ENCODE measurements at places on chromosomes 3 and 15.

- no peak for DNase-seq
Observed at GRCh38 chr15:85704720-85705429, 89.8 kb downstream of the KLHL25 start.

- no peak for DNase-seq
Observed at GRCh38 chr3:164452707-164453106, 625.6 kb downstream of the SI start.

DNA sequence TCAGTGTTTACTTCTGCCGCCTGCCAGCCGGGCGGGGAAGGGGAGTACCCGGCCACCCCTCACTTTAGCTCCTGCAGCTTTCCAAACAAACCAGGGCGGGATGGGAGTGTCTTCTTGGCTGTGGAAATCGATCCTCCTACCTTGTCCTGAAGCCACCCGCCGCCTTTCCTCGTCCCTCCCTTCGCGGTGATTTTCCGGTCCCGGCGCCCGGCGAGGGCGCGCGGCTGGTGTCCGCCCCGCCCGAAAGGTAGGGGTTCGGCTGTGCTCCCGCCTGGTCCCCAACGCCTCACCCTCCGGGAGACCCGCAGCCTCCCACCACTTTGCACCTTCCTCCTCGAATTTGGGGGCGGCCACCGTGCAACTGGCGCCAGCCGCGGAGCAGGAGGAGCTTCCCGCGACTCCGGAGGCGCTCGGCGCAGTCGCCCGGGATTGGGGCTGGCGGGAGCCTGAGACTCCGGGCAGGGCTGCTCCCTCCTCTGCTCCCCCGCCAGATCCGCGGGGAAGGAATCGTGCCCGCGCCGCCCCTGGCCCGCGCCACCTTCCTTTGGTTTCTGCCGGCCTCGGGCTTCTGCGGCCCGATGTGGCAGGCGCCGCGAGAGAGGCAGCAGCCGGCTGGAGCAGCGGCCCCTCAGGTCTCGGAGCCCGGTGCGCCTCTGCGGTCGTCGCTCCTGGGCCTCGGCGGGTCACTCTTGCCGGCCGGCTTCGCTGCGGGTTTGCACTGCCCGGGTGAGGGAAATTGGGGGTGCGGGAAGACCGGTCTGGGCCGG, 30.7 kb upstream of the ST3GAL6 start:
- DNase-seq: no peak

- no peak for DNase-seq
Observed at GRCh38 chr3:128341659-128342395, 124.9 kb downstream of the DNAJB8 start.

DNA sequence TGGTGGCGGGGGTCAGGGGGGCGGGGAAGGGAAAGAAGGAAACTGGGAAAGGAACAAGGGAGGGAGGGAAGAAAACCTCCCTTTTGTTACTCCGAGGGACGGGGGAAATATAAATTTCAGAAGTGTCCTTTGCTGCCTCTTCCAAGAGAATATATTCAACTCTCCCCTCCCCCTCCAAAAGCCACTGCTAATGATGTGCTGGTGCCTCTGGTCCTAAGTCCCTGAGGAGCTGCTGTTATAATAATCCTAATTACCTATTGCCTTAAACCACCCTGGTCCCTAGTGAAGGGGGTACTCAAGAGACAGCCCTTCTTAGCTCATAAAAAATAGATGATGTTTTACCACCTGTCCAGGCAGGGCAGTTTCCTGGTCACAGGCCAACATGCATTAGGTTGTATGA, 118.3 kb upstream of the TRIM42 start:
- no peak for DNase-seq

- DNase-seq: no peak
Observed at GRCh38 chr3:1501406-1502115, 408.7 kb downstream of the CNTN6 start.

DNA sequence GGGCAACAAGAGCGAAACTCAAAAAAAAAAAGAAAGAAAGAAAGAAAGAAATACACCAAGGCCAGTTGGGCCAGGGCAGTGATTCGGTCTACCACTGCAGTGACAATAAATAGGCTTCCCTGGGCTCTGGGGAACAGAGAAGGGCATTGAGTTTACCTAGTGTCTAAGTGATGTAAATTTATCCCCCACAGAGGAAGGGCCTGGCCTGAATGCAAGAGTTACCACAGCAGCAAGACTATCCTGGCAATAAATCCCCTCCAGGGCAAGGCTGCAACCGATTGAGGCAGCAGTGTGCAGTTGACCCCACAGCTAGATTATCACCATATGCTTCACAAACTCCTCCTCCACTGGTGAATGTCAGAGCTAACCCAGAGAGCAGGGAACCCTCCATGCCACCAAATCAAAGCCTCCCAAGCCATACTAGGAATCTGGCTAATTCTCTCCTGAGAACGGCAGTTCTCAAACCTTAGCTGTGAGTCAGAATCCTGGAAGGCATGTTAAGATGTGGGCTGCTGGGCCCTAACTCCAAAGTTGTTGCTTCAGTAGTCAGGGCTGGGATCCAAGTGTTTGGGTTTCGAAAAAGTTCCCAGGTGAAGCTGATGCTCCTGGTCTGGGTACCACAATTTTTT, 64.3 kb upstream of the GATM start:
- DNase-seq: no peak

DNA sequence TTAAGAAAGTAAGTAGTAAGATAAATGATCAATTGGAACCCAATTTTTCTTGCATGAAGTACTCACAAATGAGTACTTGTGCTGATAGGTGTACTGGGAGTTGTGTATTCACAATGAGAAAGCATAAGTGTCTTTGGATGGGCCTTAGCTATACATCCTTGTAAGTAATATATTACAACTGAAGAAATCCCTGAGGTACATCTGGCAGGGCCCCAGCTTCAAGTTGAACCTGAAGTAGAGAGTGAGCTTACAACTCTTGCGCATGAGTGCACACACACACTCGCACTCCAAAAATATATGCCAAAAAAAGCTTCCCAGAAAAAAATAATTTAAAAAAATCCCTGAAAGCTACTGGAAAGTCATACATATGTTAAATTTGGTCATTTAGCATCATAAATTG, 222.5 kb downstream of the ROBO2 start:
- DNase-seq: no peak

- DNase-seq: no peak
Observed at GRCh38 chr15:37616215-37616614, 318.2 kb upstream of the TMCO5A start.

- DNase-seq: no peak
Observed at GRCh38 chr3:126106336-126107202, 22.6 kb upstream of the SLC41A3 start.

GRCh38 chr3:41126472-41126871, 72.8 kb upstream of the CTNNB1 start:
- DNase-seq: no peak

DNA sequence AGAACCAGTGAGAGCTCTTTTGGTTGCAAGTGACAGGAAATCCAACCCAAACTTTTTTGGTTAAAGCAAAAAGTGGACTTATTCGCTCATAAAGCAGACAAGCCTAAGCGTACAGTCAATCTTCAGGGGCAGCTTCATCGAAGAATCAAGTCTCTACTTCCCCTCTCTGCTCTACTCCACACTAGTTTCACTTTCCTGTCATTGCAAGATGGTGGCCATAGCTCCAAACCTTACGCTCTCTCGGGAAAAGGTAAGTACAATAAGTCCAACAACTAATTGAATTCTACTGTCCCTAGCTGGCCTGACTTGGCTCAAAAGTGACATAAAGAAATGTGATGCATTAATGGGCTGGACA, 24.9 kb upstream of the ZNF710 start:
- no peak for DNase-seq

DNA sequence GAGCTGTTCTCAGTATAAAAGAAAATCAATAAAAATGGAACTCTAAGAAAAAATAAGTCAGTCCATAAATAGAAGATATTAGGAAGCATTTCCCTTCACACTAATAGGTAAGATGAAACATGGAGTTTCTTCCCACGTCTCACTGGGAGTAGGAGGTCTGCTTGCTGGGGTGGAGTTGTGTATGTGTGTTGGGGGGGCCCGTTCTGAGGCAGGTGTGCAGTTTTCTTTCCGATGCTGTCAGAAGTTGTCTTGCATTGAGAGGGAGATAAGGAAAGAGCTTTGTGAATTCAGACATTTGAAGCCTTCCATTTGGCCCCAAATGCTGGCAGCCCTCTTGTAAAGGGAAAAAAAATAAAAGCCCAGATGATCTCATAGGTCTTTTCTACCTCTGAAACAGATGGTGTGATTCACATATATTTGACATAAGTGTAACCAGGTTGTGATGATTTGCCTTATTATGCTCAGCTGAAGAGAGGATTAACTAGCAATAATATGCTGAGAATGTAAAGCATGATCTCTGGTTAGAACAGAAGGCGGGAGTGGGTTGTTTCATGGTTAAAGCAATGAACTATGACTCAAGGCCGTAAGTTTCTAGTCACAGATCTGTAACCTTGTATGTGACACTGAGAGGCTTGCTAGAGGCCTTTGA, 8.8 kb downstream of the RASGRP1 start:
- DNase-seq: peak; percentile 36

- no peak for DNase-seq
Observed at GRCh38 chr15:29018120-29018805, 132.5 kb downstream of the APBA2 start.

DNA sequence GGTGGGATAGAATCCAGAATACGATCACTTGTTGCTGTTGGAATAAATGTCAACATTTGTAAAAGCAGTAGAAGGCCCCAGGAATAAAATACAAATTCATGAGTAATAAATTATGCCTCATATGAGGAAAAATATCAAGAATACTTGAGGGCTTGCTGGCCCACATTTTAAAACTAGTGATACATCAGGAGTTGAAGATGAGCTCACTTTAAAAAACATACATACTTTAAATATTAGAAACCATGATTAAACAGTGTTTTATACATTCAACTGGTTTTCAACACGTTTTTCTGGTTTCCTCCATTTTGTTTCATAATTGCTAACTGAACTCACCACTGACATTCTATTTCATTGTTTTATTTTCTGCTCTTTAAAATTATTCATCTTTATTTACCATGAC, 141.4 kb downstream of the TFG start:
- DNase-seq: no peak

GRCh38 chr3:72311425-72311824, 526.5 kb upstream of the PROK2 start:
- no peak for DNase-seq

- no peak for DNase-seq
Observed at GRCh38 chr3:160224256-160224655, 966 bp upstream of the C3orf80 start.

GRCh38 chr3:68207327-68207726, 552.9 kb upstream of the SUCLG2 start:
- no peak for DNase-seq

DNA sequence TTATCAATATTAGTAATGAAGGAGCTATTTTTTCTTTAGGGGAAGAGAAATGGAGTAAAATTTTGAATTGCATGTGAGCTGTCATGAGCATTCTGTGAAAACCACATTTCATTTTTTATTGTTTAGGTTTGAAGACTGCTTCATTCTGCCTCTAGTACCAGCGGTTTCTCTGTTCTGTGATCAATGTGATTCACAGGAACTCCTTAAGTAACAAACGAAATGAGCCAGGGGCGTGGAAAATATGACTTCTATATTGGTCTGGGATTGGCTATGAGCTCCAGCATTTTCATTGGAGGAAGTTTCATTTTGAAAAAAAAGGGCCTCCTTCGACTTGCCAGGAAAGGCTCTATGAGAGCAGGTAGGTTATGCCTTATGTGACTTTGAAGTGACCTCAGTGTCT, 13.0 kb downstream of the NIPA2 start:
- DNase-seq: no peak

GRCh38 chr15:59662260-59662659, 4.9 kb upstream of the GTF2A2 start:
- DNase-seq: no peak

DNA sequence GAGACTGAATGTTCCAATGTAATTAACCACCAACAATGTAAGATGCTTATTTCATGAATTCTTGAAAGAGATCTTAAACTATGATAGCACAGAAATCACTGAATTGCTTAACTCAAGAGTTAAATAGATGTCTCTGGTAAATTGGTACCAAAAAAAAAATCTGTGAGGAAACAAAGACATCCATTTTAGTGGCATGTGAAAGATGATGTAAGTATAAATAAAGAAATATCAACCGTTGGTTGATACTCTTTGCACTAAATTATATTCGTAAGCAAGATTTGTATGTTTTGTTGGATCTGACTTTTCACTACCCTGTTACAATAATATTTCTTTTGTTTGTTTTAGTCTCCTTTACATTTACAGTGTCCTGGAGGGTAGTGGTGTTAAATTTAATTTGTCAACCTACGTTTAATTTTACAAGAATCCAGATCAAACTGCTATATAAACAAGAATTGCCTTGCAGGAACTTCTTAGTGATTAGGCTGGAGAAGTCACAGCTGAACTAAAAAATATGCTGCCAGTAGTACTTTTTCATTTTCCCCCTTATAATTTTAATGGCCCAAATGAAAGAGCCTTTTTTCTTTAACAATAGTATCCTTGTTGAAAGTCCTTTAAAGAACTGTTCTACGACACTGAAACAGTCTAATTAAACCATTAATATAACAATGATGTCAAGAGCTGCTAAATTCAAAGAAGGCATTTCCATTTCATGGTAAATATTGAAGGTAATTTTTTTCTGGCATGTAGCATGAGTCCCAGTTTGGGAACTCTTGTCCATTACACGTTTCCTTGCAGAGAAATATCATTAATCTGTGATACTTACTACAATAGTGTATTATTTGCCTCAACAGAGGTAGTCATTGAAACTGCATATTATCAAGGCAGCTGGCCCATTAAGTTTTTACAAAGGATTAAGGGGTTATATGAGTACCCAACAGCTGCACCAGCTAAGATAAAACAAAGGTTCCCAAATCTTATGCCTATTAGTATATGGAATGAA, 109.6 kb upstream of the PHLDB2 start:
- DNase-seq: no peak

GRCh38 chr15:67091071-67091979, 25.9 kb downstream of the SMAD3 start:
- DNase-seq: peak; percentile 72

DNA sequence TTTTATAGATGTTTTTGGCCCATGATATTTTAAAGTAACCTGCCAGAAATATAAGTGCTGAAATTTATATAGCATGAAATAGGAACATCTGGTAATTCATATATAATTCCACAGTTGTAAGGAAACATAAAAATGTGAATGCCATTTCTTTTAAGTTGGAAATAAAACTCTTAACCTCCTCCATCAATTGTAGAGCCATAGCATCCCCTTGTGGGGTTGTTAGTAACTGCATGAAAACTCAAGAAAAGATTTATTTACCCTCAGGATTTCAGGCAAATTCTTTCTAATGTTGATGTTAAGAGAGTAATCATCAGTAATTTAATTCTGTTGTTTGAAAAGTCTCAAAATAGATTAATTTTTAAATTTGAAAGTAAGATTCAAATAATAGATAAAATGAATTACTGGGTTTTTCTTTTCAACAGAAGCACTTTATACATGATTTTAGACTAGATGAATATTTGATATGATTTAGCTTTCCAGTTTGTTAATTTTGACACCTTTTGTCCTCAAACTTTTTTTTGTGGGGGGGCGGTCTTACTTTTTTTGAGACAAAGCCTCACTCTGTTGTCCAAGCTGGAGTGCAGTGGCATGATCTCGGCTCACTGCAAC, 74.7 kb downstream of the RASA2 start:
- DNase-seq: peak; percentile 58

DNA sequence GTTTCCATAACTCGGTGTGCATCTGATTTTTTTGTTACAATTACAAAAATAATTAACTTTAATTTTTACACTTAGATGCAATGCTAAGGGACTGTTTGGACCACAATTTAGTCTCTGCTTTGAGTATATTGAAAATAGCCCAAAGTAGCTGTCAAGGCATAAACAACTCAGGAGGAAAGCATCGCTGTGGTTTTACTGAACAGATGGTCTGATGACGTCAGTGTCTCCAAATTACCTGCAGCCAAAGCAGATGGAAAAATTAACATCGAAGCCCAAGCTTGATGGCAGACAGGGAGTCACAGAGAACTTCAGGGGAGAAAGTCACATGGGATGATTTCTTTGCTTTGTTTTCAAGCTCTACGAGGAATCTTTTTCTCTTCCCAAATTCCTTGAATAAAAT, 83.1 kb upstream of the PLCL2 start:
- DNase-seq: no peak
